Stimulated activated CD4-positive, alpha-beta T cell treated with anti-CD3 and anti-CD28 coated beads, TNF-alpha, amount 100 ng/mL, for 48 hours (primary cell): ENCODE measurements at places on chromosomes 11 and 22.

- DNase-seq: no peak
Measured at GRCh38 chr11:134252346-134253187, 585 bp downstream of the THYN1 start.

- peak; percentile 71 for DNase-seq
Measured at GRCh38 chr22:37804881-37805809, 2.6 kb upstream of the GCAT start.

GRCh38 chr11:119376197-119376847 is 5.2 kb downstream of the USP2 start:
- DNase-seq: no peak

DNA sequence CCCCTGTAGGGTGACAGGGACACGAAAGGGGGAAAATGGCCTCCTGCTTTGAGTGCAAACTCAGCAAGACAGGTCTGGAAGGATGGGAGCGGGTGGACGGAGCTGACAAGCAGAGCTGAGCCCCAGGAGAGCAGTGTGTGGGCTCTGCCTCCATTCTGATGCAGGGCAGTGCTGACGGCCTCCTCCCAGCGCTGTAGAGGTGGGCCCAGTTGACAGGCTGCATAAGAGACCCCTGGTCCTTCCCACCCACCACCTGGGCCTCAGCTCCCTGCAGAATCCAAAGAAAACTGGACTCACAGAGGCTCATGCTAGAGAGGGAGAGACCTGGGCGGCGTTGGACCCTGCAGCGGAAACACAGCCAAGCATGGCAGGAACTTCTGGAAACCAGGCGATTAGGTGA is 1113.4 kb downstream of the BRD1 start:
- DNase-seq: no peak

DNA sequence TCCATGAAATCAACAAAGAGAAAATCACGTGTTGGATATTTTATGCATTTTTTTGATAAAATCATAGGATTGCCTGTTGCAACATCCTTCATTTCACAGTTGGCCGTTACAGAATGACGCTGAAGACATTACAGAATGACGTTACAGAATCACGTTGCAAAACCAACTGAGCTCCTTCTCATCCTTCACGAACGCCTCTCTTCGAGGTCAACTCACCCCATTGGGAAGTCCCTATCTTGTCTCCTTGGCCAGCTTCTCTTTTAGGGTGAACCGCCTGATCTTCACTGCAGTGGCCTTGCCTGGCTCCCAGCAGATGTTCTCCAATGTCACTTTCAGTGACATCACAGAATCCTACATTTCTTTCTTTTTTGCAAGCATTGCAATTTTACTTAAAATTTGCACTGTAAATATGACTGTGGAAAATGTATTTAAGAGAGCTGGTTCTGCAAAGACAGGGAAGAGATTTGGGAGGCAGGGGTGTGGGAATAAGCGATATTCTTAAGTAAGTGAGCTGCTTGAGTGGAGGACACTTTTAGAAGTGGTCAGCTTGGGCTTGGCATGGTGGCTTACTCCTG is 5.1 kb downstream of the KRTAP5-7 start:
- DNase-seq: no peak

GRCh38 chr11:23127706-23128105 is 267.4 kb upstream of the CCDC179 start:
- DNase-seq: no peak

GRCh38 chr11:61332281-61332796 is 566 bp downstream of the DDB1 start:
- DNase-seq: no peak

- no peak for DNase-seq
Measured at GRCh38 chr11:29333993-29334775, 682.6 kb downstream of the KCNA4 start.

- no peak for DNase-seq
Measured at GRCh38 chr11:29171360-29171950, 845.4 kb downstream of the KCNA4 start.

- no peak for DNase-seq
Measured at GRCh38 chr22:44281768-44282637, 30.7 kb downstream of the SHISAL1 start.

- no peak for DNase-seq
Measured at GRCh38 chr11:76622493-76623094, 48.0 kb downstream of the LRRC32 start.

GRCh38 chr11:132980670-132981069 is 551.6 kb downstream of the OPCML start:
- DNase-seq: no peak

DNA sequence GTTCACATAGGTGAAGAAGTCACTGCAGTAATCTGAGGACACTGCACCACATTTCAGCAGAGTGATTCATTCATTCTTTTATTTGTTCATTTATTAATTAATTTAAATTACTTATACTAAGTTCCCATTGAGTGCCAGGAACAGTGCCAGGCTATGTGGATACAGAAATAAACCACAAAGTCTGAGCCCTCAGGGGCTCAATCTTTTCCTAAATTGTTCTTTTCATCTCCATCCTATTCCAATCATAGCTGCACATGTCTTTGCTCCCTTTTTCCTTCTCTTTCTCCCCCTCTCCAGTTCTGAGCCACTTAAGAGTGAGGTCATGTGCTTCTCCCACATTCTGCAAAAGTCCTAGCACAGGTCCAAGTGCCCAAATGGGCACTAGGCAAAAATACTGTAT is 4.9 kb downstream of the SYTL2 start:
- DNase-seq: no peak

DNA sequence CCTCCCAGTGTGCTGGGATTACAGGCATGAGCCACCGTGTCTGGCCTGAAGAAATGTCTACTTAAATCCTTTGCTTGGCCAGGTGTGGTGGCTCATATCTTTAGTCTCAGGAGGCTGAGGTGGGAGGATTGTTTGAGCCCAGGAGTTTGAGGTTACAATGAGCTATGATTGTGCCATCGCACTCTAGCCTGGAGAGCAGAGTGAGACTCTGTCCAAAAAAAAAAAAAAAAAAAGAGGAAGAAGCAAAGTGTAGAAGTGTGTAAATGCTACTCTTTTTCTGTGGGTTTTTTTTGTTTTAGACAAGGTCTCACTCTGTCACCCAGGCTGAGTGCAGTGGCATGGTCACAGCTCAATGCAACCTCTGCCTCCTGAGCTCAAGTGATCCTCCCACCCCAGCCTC is 6.4 kb upstream of the ATG16L2 start:
- DNase-seq: no peak

- DNase-seq: no peak
Measured at GRCh38 chr11:9787981-9788521, 124.2 kb downstream of the SWAP70 start.

- no peak for DNase-seq
Measured at GRCh38 chr11:96023275-96023674, 99.4 kb upstream of the MTMR2 start.

DNA sequence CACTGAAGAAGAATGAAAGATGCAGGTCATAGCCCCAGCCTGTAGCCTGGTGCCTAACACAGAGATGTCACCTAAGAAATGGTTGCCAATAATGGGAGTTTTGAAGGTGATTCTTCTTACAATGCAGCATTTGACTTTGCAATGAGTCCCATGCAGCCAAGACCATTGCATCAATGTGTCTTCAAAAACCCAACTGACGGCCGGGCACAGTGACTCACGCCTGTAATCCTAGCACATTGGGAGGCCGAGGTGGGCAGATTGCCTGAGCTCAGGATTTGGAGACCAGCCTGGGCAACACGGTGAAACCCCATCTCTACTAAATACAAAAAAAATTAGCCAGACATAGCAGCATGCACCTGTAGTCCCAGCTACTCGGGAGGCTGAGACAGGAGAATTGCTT is 89.3 kb upstream of the ASPHD2 start:
- DNase-seq: no peak
